Right renal pelvis (tissue), 4 donors: ENCODE measurements at places on chromosomes 12 and 14.

DNA sequence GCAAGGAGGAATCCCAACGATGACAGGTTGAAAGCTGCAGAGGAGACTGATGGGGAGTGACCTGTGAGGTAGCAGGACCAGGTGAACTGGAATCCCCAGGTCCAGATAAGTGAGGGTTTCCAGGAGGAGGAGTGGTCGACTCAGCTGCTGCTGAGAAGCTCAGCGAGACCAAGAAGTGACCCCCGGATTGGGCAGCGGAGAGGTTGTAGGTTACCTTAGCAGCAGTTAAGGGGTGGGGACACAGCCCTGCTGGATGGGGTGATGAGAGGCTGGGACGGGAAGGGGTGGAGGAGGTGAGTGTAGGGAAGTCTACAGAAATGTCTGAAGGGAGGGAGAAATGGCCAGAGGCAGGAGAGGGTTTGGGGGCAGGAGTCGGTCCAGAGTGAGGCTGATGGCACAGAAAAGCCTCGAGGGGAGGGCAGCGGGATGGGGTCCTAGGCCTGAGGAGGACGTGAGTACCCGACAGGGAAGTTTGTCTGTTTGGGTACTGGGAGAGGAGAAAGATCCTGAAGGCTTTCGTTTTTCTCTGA lies 2.6 kb upstream of the RCOR1 start:
- no peak for DNase-seq

- no peak for DNase-seq
Observed at GRCh38 chr14:66375046-66375964, 110.9 kb upstream of the CCDC196 start.

DNA sequence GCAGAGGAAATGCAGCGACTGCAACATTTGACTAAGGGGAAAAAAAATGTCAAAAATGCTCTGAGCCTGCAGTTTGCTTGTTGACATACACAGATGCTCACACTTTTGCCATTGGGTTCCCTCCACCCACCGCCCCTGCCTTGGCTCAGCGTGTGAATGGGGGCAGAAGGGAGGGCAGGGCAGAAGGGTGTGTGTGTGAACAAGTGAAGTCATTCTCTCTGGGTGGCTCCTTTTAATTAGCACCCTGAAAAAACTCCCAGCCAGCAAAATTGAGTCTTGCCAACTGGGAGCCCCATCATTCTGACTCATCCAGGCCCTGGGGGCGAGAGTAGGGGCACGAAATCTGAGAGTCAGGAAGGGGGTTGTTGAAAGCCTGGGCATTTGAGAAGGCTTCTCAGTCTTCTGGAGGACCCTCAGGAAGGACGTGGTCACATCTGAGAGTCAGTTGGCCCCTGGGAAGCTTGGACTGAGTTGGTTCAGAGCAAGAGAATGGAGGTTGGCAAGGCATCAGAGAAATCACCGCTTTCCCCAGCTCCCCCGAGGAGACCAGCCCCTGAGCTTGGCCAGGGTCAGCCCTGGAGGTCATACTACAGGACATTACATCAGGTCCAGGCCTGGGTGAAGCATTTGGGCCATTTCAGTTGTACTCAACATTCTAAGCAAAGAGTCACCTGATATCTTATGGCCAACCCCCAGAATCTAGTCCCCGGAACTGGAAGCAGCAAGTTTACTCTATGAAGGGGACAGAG lies 22.7 kb upstream of the KRT78 start:
- no peak for DNase-seq

DNA sequence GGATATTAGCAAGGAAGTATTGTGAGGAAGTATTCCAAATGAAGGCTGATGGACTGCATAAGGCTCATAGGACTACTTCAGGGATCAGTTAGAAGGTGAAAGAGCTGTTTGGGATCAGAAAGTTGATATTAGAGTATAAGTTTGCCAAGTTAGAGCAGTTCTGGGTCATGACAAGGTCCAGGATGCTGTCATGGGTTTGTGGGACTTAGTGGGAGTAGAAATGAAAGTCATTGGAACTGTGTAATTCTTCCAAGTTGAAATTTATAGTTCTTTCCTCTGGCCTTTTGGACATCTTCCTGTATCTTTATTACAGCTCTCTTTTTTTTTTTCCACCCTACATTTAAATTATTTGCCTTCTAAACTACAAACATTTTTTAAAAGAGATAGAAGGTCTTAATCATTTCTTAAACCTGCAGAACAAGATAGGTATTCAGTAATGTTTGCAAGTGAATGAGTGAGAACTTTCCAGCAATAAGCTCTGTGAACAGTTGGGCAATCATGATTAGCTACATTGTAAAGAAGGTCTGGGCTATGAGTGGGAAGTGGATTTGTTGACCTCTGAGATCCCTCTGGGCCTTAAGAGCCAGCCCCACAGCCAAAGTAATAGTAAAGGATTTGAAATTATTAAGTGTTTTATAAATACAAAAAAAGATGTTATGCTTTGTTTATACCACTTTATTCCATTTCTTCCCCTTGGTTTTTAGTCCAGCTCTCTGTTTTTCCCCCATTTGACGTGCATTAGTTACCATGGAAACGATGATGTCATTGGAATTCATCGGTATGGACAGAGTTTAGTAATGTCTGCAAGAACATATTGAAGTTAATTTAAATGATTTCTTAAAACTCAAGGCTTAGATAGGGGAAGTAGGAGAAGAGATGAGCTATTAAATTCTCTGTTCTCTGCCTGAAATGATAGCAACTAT lies 247.9 kb upstream of the ARHGAP5 start:
- no peak for DNase-seq

DNA sequence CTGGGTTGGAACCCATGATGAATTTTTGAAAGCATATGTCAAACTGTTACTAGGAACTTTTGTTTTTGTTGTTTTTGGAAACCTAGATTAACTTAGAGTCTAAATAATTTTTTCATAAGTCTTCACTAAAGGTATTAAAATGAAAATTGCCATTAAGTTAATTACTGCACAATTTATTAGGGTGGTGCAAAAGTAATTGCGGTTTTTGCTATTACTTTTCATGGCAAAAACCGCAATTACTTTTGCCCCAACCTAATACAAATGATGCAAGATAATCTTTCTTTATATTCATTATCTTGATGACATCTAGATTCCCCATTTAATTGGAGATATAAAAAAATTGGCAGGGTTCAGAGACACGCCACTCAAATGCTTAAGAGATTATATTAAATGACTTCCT lies 145.0 kb upstream of the PKP2 start:
- no peak for DNase-seq

GRCh38 chr14:59276235-59276634 lies 87.8 kb downstream of the DAAM1 start:
- no peak for DNase-seq

DNA sequence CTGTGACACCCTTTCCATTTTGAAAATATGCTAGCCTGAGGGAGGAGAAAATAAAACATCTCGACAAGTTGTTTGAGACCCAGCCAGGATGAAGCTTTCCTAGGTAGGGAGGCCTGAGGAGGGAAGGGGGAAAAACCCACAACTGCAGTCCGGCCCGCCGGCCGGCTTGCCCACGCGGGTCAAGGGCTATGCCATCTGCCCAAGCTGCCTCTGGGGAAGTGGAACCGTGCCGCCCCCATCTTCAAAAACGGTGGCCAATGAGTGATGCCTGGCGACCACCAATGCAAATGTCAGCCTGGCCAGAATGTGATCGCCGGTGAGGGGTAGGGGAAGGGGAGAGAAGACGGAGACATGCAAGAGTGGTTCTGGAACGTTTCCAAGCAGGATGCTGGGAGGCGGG lies 263.5 kb upstream of the ALG10B start:
- no peak for DNase-seq

GRCh38 chr14:81859046-81859445 lies 325.4 kb upstream of the SEL1L start:
- no peak for DNase-seq

GRCh38 chr12:116294454-116295165 lies 17.1 kb upstream of the MED13L start:
- DNase-seq = no peak

GRCh38 chr14:58327019-58327418 lies 28.7 kb downstream of the ARID4A start:
- DNase-seq = no peak

DNA sequence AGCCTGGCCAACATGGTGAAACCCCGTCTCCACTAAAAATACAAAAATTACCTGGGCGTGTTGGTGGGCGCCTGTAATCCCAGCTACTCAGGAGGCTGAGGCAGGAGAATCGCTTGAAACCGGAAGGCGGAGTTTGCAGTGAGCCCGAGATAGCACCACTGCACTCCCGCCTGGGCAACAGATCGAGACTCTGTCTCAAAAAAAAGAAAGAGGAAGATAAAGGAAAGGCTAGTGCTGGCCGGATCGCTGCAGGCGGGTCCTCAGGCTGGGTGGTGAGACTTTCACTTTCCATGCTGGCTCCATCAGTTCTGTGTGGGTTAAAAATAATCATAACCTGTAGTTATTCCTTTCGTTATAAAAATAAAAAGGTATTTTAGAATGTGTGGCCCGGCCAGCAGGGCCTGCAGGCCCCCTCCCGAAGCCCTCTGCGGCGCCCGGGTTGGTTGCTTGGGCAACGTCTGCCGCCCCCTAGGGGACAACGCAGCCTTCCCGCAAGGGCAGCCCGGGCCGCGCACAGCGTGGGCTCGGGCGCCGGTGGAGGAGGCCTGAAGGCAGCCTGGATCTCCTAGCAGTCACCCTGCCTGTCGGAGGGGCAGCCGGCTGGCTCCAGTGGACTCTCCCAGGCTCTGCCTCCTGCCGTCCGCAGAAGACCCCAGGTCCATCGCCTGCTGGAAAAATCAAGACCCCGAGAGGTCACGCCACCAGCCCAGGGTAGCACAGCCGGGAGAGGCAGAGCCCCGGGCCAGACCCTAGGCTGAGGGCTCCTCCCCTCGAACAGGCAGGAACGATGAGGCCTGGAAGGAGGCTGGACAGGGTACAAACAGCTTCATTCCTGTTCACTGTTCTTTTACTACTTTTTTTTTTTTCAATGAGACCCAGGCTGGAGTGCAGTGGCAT lies 5.0 kb upstream of the SLC25A47 start:
- no peak for DNase-seq
